NCI-H69 (cell line): ENCODE measurements at places on chromosomes 2 and 18.
A peak's percentile ranks its signal among the peaks of the same experiment; 100 is the strongest.

GRCh38 chr2:85017411-85018048, 46.6 kb downstream of the KCMF1 start:
- DNase-seq, result peak; percentile 5

DNA sequence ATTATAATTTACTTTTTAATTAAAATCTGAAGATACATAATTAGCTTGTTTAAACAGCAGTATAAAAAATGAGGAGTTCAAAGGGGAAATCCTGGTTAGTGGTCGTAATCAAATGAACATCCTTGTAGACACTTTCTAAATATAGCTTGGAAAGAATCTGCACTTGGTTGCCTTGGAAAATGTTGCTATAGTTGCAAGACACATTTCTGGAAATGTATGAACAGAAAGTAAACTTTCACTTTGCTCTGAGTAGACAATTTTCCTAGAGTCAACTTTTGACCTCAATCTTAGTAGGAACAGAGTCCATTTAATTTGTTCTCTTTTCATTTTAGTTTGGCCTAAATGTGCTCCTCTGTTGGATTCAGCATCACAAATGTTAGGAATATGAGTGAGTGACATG, 38.3 kb downstream of the GCA start:
- DNase-seq, result peak; percentile 40

- DNase-seq, result no peak
Measured at GRCh38 chr2:14134771-14135170, 497.7 kb upstream of the LRATD1 start.

DNA sequence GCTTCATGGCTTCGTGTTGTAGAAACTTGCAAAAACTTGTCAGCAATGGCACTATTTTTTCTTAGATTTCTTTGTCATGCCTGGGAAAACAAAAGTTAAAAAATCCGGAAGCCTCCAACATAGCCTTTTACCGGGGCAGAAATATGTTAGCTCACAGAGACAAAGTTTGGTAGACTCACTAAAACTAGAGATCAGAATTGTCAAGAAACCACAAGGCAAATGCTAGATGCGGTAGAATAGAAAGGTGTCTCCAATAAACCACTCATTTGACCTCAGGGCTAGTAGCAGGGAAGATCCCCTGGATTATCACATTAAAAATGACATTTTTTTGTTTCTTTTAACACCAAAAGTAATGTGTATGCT, 405 bp downstream of the CASP10 start:
- no peak for DNase-seq

- no peak for DNase-seq
Measured at GRCh38 chr2:101360232-101360631, 27.1 kb downstream of the CREG2 start.

DNA sequence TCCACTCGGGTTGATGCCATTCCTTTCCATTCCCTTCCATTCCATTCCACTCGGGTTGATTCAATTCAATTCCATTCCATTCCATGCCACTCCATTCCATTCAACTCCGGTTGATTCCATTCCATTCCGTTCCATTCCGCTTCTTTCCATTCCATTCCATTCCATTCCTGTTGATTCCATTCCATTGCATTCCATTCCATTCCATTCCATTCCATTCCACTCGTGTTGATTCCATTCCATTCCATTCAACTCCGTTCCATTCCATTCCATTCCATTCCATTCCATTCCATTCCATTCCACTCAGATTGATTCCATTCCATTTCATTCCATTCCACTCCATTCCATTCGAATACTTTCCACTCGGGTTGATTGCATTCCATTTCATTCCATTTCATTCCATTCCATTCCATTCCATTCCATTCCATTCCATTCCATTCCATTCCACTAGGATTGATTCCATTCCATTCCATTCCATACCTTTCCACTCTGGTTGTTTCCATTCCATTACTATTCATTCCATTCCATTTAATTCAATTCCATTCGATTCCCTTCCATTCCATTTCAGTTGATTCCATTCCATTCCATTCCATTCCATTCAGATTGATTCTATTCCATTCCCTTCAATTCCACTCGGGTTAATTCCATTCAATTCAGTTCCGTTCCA, 1141.8 kb downstream of the RPIA start:
- no peak for DNase-seq

GRCh38 chr2:197339016-197339415, 28.4 kb upstream of the ANKRD44 start:
- no peak for DNase-seq

DNA sequence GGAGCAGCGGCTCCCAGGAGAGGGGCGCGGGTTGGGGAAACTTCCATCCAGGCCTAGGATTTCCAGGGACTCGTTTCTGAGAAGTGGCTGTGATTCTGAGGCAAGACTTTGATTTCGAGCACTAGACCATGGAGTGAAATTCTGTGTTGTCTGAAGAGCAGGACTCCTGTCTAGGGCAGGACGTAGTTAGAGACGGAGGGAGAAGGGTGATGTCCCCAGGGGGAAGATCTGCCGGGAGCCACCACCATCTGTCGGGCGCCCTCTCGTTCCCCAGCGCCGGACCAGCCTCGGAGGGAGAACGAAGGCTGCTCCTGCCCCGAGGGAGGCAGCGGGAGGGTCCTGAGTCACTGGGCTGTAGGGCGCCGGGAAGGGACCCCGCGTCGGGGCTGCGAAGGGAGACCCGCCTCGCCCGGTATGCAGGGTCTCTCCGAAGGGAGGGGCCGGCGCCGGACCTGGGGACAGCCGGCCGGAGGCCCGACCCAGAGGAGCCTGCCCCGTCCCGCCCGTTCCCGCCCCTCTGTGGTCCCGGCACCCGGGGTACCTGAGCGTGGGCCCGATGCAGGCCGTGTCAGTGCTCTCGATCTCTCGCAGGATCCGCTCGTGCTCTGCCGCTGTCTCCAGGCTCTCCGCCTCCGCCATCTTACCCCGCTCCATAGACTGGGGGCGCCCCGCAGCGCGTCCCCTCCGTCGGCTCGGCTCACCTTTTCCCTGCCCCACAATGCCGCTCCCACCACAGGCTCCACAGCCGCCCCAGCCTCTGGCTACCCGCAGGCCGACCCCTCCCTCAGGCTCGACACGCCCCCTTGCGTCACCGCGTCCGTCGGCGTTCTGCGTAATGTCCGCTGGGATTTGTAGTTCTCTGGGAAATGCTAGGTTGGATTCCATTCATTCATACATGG, at the start of gene EXOC6B:
EXOC6B (minus strand) TSS at position 777 of the 899 bp plus-strand sequence.
- DNase-seq, result peak; percentile 90

DNA sequence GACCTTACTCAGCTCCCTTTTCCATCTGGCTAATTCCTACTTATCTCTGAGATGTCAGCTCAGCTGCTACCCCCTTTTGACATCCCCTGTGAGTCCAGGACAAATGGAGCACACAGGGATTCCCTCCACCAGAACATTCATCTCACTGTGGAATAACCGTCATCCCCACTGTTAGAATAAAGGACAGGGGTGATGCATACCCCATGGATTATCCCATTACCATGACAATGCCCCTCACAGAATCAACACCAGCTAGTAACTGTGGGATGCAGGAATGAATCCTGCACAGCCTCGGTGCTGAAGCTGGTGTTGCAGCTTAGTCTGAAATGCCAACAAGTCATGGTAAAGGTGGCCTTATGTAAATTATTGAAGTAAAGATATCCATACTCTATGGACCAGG, 624.8 kb upstream of the RAB6C start:
- DNase-seq, result no peak

- DNase-seq, result peak; percentile 70
Measured at GRCh38 chr18:25230658-25231326, 121.2 kb downstream of the ZNF521 start.

GRCh38 chr2:20738772-20739171, 71.8 kb downstream of the GDF7 start:
- DNase-seq, result no peak

DNA sequence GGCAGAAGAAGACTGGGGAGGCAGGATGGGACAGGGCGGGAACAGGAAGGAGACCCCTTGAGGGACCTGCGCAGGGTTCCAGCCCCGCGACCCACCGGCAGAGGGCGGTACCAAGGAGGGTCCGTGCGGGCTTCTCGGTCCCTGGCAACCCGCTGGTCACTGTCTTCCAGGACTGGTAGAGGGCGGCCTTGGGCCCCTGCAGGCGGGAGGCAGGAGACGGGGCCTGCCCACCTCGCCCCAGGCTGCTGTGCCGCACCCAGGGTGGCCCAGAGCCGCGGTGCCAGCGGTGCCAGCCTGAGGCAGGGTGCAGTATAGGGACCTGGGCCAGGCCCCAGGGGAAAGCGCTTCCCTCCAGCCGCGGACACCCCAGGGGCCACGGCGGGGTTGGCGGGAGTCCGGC, 34.5 kb downstream of the NEURL3 start:
- no peak for DNase-seq
